A549 treated with CpdA at 1 μM for 4 hours (cell line): ENCODE measurements at places on chromosomes 2 and 18. TPM values are rescaled to one million over a fixed set of nuclear protein-coding genes. Genes with fewer than 3 reads are reported as not detected.

Gene NFU1
- total RNA-seq = 40.3 to 50.0 TPM (median 46.1 TPM) in 5 replicates

Gene PTPRN
- 0.86 to 2.1 TPM (median 0.92 TPM) in 5 replicates for total RNA-seq

Gene L3MBTL4
- not detected in 5 replicates for total RNA-seq

Gene SP140
- 0.14 to 0.29 TPM (median 0.22 TPM) in 4 of 5 replicates, not detected in the other for total RNA-seq
